ENCODE measurements at places on chromosomes 11 and 22.

DNA sequence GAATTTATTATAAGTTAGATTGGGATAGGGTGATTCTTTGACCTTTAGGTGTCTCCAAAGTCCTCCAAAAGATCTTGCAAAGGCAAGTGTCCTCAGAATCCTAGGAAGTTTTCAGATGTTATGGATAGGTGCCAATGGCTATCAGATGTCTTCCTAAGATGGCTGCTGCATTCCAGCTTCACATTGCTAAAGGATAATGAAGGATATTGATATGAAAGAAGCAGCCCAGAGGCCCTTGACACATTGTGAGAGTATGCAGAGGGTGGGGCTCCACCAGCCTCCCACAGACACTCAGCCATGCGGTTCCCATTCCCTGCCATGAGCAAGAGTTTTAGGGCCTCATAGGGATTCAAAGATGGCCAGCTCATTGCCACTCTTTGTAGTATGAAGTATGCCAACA is 22.3 kb upstream of the GLYATL2 start:
- no peak for DNase-seq

- DNase-seq, result no peak
Measured at GRCh38 chr11:10314199-10315072, 9.6 kb downstream of the ADM start.

DNA sequence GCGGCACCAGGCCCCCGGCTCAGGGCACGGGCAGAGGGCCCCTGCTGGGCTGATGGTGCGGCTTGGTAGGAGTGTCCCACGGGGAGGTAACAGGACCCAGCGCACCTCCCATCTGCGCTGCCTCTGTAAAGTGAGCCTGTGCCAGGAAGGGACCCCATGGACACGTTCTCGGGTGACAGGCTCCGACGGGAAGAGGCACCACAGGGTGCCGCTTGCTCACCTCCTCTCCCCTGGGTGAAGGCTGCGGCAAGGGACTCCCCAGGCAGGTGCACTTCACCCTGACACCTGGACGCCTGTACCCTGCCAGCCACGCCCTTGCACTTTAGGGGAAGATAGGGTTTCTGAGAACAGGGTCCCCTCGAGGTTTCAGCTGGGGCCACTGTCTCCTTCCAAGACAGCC is 48.1 kb downstream of the SHANK2 start:
- DNase-seq, result no peak

DNA sequence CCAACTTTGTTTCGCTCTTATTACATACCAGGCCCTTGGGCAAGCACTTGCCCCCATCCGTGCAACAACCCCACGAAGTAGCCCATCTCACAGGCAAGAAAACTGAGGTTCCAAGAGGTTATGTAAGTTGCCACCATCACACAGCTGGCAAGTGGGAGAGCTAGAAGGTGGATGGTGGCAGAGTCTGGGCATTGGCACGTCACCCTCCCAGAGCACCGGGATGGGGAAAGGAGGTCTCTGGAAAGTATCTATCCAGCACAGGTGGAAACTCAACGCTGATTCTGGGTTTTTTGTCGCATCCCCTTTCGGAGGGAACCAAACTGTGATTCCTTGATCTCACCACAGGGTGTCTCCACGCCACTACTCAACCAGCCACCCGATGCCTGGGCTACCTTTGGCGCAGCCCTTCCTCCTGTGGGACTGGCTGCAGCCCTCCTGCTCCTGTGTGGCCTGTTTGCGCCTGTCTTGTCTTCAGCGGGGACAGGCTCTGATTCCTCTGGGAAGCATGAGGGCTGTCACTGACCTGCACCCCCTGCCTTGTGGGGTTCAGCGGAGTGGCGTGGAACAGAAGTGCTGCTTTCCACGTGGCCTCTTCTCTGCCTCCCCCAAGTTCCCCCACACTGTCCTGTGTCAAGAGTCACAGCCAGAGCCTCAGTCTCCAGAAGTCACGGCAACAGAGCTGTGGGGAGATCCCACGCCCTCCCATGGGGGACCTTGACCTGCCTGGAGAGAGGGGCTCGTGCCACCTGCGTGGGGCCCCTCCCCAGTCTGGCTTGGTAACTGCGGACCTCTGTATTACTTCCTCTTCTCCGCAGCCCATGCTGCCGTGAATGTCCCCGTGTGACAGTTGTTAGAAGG is 34.4 kb upstream of the TRIM29 start:
- DNase-seq, result peak; percentile 21

GRCh38 chr11:117744471-117745150 is 52.4 kb downstream of the DSCAML1 start:
- no peak for DNase-seq

DNA sequence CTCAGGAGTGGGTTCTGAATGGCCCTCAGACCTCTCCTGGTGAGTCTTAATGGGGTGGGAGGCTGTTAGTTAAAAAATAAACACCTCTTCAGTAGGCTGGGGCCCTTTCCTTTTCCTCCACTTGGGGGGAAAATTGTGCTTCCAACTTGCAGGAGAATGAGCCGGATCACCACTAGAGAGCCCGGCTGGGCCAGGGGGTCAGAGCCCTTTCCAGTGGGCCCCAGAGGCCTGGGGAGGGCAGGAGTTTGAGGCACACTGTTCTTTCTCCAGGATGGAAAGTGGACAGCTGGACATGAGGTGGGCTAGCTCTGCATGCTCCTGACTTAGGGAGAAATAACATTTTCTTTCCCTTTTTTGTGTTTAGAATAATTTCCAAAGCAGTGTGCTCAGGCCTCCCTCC is 32.8 kb downstream of the B3GAT1 start:
- no peak for DNase-seq

- no peak for DNase-seq
Measured at GRCh38 chr22:39251762-39252460, 7.1 kb upstream of the PDGFB start.

DNA sequence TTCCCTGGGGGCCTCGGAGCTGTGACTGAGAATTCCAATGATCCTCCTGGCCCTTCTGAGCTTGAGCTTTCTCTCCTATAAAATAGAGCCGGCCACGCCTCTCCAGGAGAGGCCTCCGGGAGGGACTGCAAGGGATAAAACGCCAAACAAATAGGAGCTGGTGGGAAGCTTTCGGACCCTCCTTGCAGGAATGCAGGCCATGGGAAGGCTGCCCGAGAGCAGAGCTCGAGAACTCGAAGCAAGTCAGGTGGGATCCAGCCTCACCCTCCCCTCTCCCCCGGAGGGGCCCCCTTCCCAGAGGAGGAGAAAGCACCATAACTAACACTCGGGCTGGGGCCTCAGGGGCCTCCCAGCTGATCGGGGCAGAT is 34.6 kb downstream of the FLRT1 start:
- no peak for DNase-seq

GRCh38 chr22:20652582-20652981 is 121.3 kb upstream of the SERPIND1 start:
- DNase-seq, result no peak

DNA sequence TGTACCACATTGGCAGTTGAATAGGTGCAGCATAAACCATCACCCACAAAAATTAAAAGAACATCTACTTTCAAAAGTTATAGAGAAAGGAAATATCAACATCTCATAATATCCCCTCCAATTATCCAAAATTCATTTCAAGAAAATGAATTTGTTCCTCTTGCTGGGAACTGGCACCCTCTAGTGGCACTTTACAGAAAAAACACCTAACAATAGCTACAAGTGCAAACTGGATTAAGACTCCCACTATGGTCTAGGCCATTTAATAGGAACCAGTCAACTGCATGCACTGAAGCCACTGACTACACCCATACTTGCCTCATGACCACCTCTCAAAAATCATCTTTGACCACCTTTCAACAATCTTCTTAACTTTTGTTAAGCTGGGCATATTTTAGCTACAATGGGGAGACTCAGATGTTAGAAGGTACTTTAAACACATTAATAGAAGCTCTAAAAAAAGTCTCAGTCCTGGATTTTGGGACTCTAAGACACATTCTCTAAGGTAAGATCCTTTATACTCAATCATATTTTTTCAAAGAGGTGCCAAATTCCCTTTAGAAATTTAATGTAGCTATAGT is 17.3 kb downstream of the TRAF6 start:
- DNase-seq, result no peak

DNA sequence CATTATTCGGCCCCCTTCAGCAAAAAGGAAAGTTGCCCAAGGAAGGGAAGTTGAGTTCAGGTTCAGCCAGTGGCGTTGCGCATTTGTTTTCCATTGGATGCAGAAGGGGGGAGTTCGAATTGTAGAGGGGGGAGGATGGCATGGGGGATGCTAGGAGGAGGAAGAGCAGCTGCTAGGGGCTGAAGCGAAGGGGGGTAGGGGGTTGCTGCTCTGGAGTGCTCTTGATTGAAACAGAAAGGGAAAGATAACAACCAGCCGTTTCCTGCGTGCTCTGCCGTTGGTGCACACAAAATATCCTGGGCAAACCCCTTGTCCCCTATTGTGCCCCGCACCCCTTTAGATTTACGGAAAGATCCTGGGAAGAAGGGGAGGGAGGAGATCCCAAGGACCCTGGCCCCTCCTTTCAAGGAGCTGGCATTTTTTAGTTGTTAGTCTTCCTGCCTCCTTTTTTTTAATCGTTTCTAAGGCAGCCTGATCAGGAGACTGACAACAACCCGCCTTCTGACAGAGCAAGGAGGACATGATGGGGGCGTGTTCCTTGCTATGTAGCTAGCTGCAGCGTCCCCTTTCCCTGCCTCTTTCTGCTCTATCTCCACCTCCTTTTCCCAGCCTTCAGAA is 2.1 kb downstream of the KMT2A start:
- DNase-seq, result peak; percentile 56

- no peak for DNase-seq
Measured at GRCh38 chr11:34826384-34826726, 89.8 kb downstream of the APIP start.

- no peak for DNase-seq
Measured at GRCh38 chr22:26974914-26975803, 317.8 kb downstream of the MIAT start.
